ENCODE measurements at places on chromosomes 2 and 18.

GRCh38 chr2:222357930-222358329 is 59.1 kb upstream of the PAX3 start:
- DNase-seq, result no peak

DNA sequence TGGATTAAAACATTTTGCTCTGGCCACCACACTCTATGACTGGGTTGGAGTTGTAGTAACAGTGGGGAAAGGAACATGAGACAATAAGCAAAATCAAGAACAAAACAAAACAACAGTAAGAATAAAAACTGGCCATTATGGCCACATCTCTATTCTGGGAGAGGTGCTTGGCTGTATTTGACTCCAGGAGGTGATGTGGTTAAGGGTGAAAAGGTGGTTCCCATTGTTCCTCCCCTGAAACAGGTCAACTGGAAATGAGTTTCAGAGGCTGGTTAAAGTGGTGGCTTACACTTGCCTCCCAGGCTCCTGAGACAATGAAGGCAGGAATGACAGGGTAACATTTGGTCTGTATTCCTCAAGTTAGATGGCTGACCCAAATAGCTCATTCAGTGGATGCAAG is 67.3 kb upstream of the FANCL start:
- no peak for DNase-seq

DNA sequence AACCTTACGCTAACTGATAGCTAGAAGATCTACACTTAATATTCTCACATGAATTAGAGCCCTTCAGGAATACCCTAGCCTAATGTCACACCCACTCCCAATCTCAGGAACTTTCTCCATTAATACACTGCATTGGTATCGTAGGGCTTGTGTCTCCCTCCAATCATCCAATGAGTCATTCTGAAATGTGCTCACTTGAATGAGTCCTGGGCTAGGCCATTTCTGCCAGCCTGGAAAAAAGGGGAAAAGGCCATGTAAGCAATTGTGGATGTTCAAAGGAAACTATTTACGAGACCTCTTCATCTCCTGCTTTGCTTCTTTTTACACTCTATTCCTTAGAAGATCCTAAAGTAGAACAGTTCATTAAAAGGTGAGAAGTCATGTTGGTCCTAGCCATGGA is 18.8 kb downstream of the ZEB2 start:
- no peak for DNase-seq

DNA sequence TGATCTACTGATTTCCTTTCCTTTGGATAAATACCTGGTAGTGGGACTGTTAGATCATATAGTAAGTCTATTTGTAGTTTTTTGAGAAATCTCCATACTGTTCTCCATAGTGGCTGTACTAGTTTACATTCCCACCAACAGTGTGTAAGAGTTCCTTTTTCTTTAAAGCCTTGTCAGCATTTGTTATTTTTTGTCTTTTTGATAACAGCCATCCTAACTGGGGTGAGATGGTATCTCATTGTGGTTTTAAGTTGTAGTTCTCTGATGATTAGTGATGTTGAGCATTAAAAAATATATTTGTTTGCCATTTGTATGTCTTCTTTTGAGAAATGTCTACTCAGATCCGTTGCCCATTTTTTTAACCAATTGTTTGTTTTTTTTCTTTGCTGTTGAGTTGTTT is 33.9 kb upstream of the EPG5 start:
- DNase-seq, result no peak

- DNase-seq, result no peak
Observed at GRCh38 chr18:8757396-8757997, 52.1 kb downstream of the MTCL1 start.

DNA sequence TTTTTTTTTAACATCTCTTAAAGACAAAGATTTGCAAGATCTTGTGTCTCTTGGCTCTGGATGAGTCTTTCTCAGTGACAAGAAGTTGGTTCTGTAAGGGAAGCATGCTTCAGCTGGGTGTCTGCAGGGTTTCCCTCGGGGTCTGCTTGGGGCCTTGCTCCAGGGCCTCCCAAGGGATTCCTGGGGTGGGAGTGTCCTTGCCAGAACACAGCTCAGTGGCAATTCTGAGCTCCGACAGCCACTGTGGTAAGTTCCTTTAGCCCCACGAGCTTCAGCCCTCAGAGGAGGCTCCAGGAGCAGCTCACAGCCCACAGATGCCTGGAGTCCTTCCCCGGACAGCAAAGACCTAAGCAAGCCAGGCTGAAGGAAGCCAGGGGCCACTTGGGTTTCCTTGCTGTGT is 52.4 kb downstream of the EMX1 start:
- no peak for DNase-seq

DNA sequence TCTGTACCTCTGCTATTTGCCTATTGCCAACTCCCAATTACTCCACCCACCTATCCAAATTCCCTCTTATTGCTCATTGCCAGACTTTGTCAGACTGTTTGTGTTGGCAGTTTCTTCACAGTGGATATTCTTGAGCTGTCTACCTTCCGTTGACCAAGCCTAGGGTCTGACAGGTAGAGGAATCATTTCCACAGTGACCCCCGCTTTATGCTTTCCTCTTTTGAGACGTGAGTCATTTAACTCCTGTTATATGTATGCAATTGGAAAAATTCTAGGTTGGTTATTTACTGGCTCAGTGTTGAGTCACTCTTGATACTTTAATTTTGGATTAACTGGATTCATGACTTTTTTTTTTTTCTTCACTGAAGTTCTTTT is 187.7 kb downstream of the IRS1 start:
- no peak for DNase-seq

DNA sequence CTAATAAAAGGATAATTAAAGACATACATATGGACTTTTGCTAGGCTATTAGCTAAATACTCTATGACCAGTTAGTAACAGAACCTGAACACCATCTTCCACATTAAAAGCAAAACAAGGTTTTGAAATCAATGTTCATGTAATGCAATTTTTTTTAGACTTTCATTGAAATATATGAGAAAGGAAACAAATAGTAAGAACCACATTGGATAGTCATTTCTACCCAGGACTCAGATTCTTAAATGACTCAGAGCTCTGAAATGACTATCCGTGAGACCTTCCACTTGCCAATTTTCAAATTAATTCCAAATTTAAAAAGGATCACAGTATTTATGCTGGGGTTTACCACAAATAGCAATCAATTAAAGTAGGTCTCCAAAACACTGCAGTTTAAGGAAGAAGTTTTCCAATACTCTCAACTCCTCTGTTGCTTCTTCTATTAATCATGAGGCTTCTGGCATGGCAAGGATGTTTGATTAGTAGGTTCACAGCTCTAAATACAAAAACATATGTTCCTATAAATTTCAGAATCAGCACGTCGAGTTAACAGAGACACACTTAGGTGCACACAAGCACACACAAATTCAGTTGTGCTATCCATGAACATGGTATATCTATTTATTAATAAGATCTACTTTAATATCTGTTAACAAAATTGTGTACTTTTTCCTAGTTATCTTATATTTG is 841.0 kb downstream of the RNF144A start:
- DNase-seq, result no peak

DNA sequence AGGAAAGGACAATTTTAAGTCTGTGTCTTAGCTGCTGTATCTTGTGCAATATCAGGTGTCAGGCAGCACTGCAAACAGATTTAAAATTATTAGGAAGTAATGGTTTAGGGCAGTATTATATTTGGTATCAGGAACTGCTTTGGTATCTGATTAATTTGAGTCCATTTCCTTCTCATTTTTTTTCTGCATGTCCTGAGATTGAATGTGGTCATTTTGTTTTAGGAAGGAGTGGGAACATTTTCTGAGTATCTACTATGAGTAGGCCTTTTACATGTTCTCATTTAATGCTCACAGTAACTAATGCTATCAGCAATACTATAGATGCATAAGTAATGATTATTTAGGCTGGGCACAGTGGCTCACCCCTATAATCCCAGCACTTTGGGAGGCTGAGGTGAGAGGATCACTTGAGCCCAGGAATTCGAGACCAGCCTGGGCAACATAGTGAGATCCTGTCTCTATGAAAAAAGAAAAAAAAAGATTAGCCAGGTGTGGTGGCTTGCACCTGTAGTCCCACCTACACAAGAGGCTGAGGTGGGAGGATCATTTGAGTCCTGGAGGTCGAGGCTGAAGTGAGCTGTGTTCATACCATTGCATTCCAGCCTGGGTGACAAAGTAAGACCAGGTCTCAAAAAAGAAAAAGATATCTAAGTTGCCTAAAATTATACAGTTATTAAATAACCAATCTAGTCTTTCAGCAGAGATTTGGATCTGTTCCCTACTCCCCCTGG is 4.7 kb downstream of the FMNL2 start:
- no peak for DNase-seq

GRCh38 chr2:85019121-85019520 is 48.2 kb downstream of the KCMF1 start:
- DNase-seq, result no peak

- no peak for DNase-seq
Observed at GRCh38 chr18:44258086-44258485, 422.6 kb upstream of the SETBP1 start.

DNA sequence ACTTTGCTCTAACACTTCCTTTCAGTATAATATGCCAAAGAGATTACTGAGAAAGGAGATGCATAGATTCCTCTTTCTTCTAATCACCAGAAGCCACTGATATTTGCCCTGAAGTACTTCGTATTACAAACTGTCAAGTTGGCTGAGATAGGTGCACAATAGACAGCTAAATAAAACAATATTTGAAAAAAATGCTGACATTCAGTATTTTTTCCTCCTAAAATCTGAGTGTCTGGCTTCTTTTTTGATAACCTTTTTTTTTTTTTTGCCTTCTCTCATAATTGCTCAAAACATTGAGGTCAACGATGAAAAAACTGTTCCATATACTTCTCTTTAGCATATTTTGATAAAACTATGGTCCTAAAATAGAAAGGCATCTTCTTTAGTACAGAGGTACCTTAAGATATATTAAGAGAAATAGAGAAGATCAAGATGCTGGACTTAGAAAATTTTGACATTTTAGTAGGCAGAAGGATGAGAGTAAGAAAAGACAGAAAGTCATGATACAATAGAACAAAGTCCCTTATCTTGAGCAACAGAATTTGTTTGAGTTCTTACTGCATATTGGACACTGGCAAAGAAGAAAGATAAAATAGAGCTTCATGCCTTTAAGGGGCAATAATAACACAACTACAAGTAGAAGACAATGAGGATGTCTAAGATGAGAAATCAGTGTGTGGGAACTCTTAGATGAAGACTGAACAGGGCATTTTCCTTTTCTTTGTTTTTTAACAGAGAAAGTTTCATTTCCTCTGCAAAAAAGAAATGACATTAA is 220.7 kb downstream of the PTH2R start:
- DNase-seq, result no peak

GRCh38 chr2:133489641-133490410 is 78.4 kb downstream of the NCKAP5 start:
- no peak for DNase-seq

DNA sequence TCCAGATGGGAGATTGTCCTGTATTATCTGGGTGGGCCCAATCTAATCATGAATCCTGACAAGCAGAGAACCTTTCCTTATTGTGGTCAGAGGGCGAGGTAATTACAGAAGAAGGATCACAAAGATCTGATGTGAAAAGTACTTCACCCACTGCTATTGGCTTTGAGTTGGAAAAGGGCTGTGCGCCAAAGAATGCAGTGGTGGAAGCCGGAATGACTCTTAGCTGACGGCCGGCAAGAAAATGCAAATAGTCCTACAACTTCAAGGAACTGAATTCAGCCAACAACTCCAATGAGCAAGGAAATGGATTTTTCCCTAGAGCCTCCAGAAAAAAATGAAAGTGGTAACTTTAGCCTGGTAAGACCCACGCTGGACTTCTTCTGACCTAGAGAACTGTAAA is 67.3 kb downstream of the CTNNA2 start:
- no peak for DNase-seq

- DNase-seq, result no peak
Observed at GRCh38 chr2:24620936-24621335, 129.9 kb downstream of the NCOA1 start.

DNA sequence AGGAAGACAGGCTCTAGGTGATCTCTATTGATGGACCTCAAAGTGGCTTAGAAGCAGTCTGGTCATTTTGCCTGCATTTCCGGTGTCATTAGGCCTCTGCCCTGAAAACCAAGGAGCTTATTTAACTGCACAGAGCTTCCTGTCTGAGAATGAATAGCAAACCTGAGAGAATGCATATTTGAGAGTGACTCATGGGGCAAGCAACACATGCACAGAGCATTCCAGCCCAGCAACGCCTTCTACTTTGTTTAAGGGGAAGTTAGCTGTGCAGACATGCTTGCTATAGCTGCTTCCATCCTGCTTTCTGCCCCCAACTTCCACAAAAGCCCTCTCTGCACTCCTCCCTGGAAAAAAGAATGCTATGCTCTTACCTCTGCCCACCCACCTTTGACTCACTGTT is 232.8 kb downstream of the GRB14 start:
- DNase-seq, result no peak

GRCh38 chr2:90076311-90076710 is 1384.8 kb downstream of the RPIA start:
- DNase-seq, result no peak

GRCh38 chr2:187435756-187436155 is 12.3 kb downstream of the CALCRL start:
- DNase-seq, result no peak

DNA sequence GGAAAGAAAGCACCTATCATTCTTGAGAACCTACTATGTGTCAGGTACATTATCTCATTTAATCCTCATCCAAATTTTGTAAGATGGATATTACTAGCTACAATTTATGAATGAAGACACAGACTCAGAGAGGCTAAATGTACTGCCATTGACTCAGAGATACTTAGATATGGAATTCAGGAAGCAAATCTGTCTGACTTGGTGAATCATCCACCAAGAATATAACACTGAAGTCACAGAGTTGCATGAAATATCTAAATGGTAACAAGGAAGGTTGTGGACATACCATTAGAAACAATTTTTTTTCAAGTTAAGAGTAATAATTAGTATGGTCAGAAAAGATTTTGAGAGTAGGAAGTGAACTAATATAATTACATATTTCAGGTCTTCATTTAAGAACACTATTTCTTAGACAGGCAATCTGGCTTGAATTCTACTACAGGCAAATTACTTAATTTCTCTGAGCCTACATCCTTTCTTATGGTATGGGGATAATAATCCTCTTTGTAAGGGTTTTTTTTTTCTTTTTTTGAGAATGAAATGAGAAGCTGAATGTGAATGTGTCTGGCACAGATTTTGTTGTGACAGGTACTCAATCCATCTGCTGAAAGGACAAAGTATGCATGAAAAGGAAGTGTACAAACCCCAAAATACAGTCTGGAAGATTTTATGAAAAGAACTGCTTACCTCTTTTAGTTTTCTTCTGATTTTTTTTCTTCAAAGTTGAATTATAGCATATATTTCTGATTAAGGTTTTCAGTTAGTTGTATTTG is 14.8 kb upstream of the C2orf66 start:
- DNase-seq, result no peak

- DNase-seq, result no peak
Observed at GRCh38 chr2:5729416-5729815, 37.2 kb downstream of the SOX11 start.

- no peak for DNase-seq
Observed at GRCh38 chr2:24345937-24346336, 14.4 kb downstream of the ITSN2 start.

- no peak for DNase-seq
Observed at GRCh38 chr18:63155910-63156773, 163.4 kb downstream of the BCL2 start.

GRCh38 chr18:11367351-11367750 is 218.0 kb upstream of the PIEZO2 start:
- DNase-seq, result no peak

- DNase-seq, result no peak
Observed at GRCh38 chr2:196591621-196592022, 47.9 kb upstream of the CCDC150 start.

Measured in activated T-cell treated with anti-CD3 and anti-CD28 coated beads for 4 hours (primary cell).